ENCODE measurements at places on chromosomes 3 and 15. TPM values are rescaled to one million over a fixed set of nuclear protein-coding genes. Genes with fewer than 3 reads are reported as not detected.

DNA sequence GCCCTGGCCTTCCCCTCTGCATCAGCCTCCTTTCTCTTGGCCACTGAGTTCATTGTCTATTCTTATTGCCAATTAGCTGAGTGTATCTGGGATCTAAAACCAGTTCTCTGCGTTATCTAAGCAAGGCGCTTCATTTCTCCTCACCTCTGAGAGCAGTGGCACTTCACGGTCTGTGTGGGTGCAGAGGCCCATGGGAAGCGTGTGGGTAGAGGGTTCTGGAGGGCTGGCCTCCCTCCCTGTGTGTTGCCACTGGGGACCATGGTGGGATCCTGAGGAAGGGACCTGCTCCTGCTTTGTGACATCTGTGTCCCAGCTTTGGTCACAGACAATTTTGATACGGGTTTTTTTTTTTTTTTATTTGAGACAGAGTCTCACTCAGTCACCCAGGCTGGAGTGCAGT lies 32.7 kb downstream of the EDEM1 start:
- no peak for DNase-seq
- H3K36me3 ChIP-seq: peaks cover 72% of the 10 kb centered on the region
- H3K27ac ChIP-seq: no peak overlapping the region
- no peaks in the 10 kb centered on the region for H3K27me3 ChIP-seq
- no peaks in the 10 kb centered on the region for H3K4me1 ChIP-seq

GRCh38 chr3:4494895-4495264 lies 1.7 kb downstream of the ITPR1 start:
- DNase-seq: no peak
- no peaks in the 10 kb centered on the region for H3K36me3 ChIP-seq
- H3K4me3 ChIP-seq: peak overlapping the region; percentile 98
- H3K4me1 ChIP-seq: peaks cover 69% of the 10 kb centered on the region
- H3K27ac ChIP-seq: peak overlapping the region; percentile 89
- H3K27me3 ChIP-seq: no peaks in the 10 kb centered on the region

DNA sequence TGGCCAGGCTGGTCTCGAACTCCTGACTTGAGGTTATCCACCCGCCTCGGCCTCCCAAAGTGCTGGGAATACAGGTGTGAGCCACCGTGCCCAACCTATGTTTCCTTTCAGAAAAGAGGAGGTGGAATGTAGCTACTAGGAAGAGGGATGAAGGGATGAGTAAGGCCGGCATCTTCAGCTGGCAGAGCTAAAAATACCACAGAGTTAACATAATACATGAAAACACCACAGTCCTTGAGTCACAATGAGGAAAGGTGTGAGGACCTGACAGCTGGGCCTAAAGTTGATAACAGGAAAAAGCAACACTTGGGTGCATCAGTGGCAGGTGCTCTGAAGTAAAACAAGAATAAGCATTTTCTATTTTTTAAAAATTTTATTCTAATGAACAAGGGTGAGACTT lies 392.2 kb downstream of the DIPK2A start:
- no peaks in the 10 kb centered on the region for H3K4me1 ChIP-seq
- DNase-seq: no peak
- no peak overlapping the region for H3K27ac ChIP-seq
- H3K36me3 ChIP-seq: no peaks in the 10 kb centered on the region

GRCh38 chr15:80679804-80680175 lies 15.3 kb upstream of the ABHD17C start:
- no peaks in the 10 kb centered on the region for H3K27me3 ChIP-seq
- no peak overlapping the region for H3K27ac ChIP-seq

- no peaks in the 10 kb centered on the region for H3K27me3 ChIP-seq
- no peak overlapping the region for H3K27ac ChIP-seq
Measured at GRCh38 chr15:47383801-47384200, 333.5 kb upstream of the SEMA6D start.

- no peak overlapping the region for H3K4me3 ChIP-seq
- no peak overlapping the region for H3K27ac ChIP-seq
- no peak for DNase-seq
- peaks cover 14% of the 10 kb centered on the region for H3K4me1 ChIP-seq
- H3K27me3 ChIP-seq: no peaks in the 10 kb centered on the region
Measured at GRCh38 chr3:64151342-64151871, 73.9 kb downstream of the PRICKLE2 start.

DNA sequence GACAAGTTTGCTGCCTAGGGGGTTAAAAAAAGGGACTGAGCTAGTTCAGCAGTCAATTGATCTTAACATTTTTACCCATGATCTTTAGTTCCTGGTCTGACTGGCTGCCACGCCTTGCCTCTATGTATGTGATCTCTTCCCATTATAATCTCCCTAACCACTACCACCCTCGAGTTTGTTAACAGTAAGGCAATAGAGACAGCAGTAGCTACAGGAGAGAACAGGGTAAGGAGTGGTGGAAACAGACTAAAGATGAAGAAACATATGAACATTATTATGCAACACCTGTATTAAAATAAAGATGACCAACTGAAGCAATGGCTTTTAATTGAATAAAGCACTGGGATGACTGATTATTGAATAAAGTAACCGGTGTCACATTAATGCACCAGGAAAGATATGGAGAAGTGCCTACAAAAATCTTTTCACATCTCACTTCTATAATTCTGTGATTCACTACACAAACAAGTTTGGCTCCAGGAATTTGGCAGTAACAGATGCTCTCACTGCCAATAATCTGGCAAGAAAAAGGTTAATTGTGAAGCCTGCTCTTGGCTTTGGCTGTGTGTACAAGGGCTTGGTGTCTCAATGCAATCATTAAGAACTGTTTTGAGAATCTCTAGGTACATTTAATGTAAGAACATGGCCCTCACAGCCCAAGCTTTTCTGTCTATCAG lies 95.7 kb downstream of the HHLA2 start:
- H3K27ac ChIP-seq: no peak overlapping the region
- H3K27me3 ChIP-seq: no peaks in the 10 kb centered on the region
- no peaks in the 10 kb centered on the region for H3K4me1 ChIP-seq
- H3K36me3 ChIP-seq: no peaks in the 10 kb centered on the region
- no peak for DNase-seq

GRCh38 chr3:16369885-16370284 lies 104.9 kb downstream of the OXNAD1 start:
- peak overlapping the region; percentile 2 for H3K27ac ChIP-seq
- H3K4me1 ChIP-seq: peaks cover 56% of the 10 kb centered on the region
- H3K36me3 ChIP-seq: peaks cover 13% of the 10 kb centered on the region
- DNase-seq: no peak
- H3K4me3 ChIP-seq: no peak overlapping the region
- H3K27me3 ChIP-seq: no peaks in the 10 kb centered on the region

GRCh38 chr15:69443032-69443611 lies 9.5 kb upstream of the RPLP1 start:
- peak overlapping the region; percentile 50 for H3K27ac ChIP-seq
- H3K4me3 ChIP-seq: no peak overlapping the region
- peaks cover 29% of the 10 kb centered on the region for H3K36me3 ChIP-seq
- no peaks in the 10 kb centered on the region for H3K27me3 ChIP-seq
- peaks cover 12% of the 10 kb centered on the region for H3K4me1 ChIP-seq

DNA sequence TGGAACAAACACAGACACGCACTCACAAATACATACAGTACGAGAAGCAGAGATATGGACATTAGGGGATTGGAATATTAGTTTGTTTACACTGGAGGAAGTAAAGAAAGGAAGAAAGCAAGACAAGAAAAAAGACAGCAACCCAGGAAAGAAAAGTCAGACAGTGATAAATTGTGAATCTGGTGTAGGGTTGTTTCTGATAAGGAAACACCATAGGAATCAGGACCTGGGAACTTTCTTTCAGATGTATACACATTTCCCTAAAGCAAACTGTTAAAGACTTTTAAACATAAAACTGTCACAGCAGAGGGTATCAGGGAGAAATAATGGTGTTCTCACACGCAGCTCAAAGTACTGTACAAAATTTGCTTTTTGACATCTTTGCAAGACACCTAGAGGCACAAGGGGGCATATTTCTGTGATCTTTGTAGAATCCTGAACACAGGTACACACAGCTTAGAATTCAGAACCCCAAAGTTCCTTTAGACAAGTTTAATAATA lies 153.7 kb downstream of the TUSC7 start:
- no peaks in the 10 kb centered on the region for H3K36me3 ChIP-seq
- no peak overlapping the region for H3K27ac ChIP-seq
- no peaks in the 10 kb centered on the region for H3K27me3 ChIP-seq
- peaks cover 4% of the 10 kb centered on the region for H3K4me1 ChIP-seq

DNA sequence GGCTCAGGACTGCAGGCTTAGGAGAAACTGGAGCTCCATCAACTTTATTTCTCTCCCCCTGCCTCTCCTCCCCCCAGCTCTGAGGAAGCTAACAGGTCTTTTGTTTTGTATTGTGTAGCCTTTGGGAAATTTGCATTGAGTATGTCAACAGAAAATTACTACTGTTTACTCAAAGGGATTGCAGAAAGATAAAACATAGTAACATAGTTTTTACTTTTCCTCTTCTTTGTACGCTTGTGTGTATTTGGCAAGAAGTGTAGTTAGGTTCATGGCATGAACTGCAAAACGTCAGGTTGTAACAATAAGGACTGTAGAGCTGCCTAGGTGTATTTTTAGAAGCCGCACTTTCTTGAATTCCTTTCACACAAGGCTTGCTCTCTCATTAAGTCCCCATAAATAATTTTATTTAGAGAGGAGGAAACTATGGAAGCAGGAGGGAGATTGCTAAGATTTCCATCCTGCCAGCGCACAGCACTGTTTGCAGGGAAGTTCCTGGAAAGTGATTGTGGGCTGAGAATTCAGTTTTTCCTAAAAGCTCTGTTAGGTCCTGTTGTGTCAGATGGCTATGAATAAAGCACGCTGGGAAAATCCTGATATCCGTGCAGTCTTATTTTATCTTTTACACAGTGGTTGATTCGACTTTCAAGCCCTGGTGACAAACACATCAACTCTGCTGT lies 21.1 kb upstream of the SATB1 start:
- peaks cover 20% of the 10 kb centered on the region for H3K27me3 ChIP-seq
- H3K27ac ChIP-seq: peak overlapping the region; percentile 82
- no peaks in the 10 kb centered on the region for H3K36me3 ChIP-seq

- no peaks in the 10 kb centered on the region for H3K27me3 ChIP-seq
- no peak overlapping the region for H3K27ac ChIP-seq
- H3K36me3 ChIP-seq: no peaks in the 10 kb centered on the region
- no peak for DNase-seq
Measured at GRCh38 chr15:57048930-57049549, 130.6 kb downstream of the TCF12 start.

Gene SNTN
- not detected for total RNA-seq

Gene INKA1
- 6.1 TPM for total RNA-seq

Gene CSTA
- 21.1 TPM for total RNA-seq

Gene RBM15B
- 20.1 TPM for total RNA-seq

Gene NOX5
- total RNA-seq: 22.4 TPM

Gene PRTG
- 0.64 TPM for total RNA-seq

Gene FRMD5
- total RNA-seq: 0.43 TPM

Gene CCR2
- total RNA-seq: 18.9 TPM
